ENCODE measurements at places on chromosomes 7 and 10.

DNA sequence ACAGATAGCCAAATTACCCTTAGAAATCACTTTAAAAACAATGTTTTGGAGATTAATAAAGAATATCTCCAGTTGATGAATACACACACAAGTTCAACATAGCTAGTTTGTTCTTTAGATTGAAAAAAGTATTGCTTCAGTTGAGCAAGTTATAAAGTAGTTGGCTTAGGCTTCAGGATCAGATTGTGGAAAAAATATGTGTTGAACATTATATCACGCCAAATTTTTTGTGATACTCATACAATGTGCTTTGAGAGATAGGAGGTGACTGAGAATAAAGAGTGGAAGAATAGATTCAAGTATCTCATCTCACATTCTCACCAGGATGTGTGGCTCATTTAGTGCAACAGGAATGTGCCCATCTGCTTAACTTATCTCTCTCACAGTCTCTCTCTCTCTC lies 553.3 kb downstream of the HTR7 start:
- ATAC-seq: no peak

DNA sequence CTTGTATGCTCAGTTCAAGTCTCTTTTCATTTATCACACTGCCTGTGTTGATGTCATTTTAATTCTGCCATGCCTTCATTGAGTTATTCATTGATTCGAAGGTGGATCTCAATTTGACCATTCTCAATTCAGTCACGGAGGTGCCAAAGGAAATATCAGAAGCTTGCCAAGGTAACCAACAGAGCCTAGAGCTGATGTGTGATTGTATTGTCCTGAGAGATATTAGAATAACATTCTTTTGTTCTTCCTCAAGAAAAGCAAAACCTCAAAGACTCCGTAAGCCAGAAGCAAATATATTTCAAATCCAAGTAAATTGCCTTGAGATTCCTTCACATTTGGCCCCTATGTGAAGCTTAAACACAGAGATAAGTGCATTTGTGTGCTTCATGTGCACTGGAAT lies 345.3 kb downstream of the CXCL12 start:
- ATAC-seq: no peak

GRCh38 chr7:125661-126060 lies 66.7 kb upstream of the FAM20C start:
- no peak for ATAC-seq

GRCh38 chr7:47965456-47965855 lies 14.0 kb downstream of the HUS1 start:
- no peak for ATAC-seq

DNA sequence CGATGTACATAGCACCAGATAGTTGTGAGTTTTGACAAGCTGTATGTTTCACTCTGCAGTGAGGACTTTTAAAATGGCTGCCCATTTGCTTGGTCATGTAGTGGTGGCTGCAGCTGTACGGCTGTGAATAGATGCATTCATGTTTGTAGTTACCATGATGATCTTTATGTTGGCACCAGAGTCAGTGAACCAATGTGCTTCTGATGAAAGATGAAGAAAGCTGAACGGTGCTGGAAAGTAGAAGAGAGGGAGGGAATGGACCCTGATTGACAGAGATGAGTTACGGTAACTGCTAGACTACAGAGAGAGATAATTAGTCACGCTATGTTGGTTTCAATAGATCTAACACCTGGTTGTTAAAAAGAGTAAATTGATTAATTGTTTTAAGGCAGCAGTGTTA lies 256.8 kb downstream of the CELF2 start:
- no peak for ATAC-seq

DNA sequence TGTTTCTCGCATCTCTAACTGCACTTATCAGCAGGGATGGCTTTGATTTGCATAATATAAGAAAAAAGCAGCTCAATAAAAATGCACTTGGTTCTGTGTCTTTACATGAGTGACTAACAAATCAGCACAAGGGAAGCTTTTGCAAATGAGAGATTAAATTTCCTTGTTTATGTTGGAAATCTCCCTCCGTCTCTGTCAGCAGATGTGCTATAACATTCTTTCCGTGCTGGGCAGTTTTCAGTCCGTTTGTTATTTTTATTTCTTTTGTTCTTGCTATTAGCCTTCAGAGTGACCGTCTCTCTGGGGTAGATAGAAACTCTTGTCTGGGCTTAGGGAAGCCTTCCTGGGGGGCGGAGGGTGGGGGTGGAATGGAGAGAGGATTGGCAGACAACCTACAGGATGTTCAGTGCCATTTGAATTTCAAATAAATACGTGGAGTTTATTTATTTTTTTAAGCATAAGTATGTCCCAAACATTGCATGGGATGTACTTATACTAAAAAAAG lies 96.0 kb downstream of the GATA3 start:
- no peak for ATAC-seq

DNA sequence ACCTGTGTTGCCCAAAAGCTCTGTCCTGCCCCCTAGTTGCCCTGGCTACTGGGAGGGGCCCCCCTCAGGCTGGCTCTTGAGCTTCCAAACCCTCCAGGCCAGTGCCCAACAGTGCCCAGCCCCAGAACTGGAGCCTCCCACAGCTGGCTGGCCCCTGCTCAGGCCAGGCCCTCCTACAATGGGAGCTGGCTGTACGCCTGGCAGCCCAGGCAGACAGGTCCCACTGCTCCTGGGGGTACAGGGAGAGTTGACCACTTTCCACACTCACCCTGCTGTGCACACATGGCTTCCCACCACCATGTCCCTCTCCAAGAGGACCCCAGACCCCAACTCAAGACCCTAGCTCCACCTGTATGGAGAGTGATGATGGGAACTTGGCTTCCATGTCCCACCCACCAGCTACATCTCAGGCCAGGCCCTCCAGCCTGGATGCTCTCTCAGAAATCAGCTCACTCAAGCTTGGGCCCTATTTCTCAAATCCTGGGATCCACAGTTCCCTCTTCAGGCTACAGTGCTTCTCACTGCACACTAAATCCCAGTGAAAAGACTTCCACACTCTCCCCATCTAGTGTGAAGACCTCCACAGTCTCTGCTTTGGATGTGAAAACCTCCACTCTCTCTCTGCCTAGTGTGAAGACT lies 92.6 kb downstream of the OAT start:
- no peak for ATAC-seq

DNA sequence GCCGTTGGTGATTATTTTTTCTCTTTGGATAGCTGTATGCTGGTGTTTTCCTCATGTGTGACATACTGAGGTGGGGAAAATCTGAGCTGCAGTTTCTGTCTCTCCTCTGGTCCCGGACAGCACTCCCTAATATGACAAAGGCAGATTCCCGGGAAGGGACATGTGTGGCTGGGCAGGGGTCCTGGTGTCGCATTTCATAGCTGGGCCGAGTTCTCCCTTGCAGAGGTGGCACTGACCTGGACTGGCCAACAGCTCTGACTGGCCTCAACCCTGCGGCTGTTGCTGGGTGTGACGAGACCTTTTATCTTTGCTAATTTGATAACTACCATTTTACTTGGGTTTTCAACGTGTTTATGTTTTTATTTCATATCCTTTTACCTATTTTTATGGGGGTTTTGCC lies 248.6 kb upstream of the TCERG1L start:
- no peak for ATAC-seq

DNA sequence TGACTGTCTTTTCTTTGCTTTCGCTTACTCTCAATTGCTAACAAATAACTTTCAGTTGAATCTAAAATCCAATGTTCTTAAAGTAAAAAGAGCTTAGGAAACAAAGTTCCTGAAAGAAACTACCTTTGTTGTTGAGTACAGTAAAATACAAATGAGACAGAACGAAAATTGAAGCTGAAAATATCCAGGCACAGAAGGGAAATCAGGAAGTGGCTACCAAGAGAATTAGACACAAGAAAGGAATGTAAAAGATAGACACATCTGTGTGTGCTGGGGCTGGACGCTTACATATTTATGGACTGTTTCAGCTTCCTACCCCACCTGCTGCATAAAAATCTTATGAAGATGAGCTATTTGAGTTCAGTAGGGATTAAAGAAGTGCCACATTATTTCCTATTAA lies 161.7 kb upstream of the PLXDC2 start:
- ATAC-seq: no peak

DNA sequence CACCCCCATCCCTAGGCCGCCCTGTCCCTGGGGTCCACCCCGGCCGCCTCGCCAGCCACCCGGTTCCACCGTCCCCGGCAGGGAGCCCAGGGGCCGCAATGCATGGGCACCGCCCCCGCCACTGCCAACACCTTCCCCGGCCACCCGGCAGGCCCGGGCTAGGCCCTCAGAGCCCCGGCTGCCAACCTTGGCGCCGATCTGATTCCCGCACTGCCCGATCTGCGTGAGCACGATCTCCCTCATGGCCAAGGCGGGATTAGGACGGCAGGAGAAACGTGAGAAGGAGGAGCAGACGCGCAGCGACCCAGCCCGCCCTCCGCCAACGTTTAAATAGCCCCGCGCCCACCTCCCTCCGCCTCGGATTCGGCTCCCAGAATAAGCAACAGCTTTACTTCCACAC lies at the start of gene TUBB8:
TUBB8 (minus strand) TSS at position 301 of the 400 bp plus-strand sequence; CDS start at position 243, 58 bp downstream.
- no peak for ATAC-seq
